ENCODE measurements at places on chromosomes 3 and 15.

GRCh38 chr3:63037116-63037515, 161.9 kb upstream of the CADPS start:
- no peak for DNase-seq

GRCh38 chr3:51549311-51549710, 10.8 kb downstream of the RAD54L2 start:
- DNase-seq: no peak

DNA sequence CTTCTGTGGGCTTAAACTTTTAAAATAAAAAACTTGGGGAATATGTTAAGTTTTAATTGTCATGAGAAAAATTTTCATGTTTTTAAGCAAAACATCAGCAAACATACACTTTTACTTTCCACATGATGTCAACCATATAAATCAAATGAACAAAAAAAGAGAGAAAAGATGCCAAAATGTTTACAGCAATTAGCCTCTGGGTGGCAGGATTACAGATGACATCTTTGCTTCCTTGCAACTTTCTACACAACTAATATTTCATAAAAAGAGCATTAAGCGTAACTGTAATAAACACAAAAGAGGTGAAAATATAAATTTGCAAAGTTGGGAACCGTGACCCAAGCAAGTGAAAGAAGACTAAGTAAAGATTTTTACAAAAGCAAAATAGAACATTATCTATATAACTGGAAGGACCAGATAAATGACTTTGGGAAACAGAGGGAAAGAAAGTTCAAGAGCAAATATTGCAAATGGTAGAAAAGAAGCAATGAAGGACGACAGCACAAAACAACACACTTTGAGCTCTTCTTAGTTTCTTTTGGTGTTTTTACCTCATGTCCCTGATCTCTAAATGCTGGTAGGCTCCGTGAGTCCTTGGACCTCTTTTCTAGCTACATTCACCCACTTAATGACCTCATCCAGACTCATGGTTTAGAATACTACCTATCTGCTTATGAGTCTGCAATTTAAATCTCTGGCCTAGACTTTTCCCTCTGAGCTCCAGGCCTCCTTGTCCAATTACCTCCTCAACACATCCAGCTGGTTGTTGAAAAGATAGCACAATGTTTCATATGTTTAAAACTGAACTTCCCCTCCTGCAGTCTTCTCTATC, 9.4 kb downstream of the TP53BP1 start:
- DNase-seq: no peak

DNA sequence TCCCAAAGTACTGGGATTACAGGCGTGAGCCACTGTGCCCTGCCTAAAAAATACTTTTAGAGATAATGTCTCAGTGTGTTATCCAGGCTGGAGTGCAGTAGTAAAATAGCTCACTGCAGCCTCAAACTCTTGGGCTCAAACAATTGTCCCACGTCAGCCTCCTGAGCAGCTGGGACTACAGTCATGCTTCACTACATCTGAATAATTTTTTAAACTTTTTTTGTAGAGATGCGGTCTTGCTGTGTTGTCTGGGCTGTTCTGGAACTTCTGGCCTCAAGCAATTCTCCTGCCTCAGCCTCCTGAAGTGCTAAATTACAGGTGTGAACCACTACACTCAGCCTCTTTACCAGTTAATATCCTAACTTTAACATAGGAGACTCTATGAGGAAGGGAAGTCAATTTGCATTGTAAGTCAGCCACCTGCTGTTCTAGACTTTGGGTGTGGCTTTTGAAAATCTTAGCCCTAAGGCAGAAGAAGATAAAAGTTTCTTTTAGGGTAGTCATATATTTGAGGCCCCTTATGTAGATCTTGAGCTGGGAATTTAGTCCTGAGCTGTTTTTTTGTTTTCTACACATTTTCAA, 78.2 kb upstream of the RASGRP1 start:
- DNase-seq: no peak

DNA sequence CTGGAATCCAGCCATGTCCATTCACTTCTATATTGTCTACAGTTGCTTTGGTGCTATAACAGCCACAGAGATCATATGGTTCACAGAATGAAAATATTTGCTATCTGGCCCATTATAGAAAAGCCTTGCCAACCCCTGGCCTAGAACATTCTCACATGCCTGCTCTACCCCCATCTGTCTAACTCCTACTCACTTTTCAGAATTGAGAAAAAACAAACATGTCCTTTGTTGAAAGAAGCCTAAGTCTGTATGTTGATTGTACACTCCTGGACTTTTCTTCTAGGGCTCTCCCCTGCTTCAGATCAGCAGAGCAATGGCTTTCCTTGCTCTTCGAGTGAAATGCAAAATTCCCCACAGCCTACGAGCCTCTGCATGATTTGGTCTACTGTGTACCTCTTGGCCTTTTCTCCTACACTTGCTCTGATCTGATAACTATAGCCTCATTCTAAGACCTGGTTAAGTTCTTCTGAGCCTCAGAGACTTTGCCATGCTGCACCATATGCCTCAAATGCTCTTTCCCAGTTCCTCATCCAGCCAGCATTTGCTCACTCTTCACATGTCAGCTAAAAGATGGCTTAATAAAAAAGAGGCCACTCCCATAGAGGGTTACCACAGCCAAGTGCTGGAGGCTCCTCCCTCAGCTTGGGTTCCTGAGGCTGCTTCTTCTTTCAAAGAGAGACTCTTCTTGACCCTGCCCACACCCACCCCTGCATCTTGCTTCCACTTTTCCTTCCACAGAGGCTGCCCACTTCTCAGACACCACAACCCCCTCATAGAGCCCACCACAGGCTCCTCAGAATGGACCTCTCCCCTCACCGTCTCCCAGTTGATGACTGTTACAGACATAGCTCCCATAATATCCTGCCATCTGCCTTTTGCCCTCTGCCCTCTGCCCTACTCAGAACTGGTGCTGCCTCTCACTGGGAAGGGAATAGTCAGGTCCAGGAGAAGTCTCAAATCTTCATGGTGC, 22.9 kb upstream of the DCLK3 start:
- DNase-seq: no peak

GRCh38 chr15:59160880-59161593, 45.6 kb upstream of the LDHAL6B start:
- peak; percentile 70 for DNase-seq

DNA sequence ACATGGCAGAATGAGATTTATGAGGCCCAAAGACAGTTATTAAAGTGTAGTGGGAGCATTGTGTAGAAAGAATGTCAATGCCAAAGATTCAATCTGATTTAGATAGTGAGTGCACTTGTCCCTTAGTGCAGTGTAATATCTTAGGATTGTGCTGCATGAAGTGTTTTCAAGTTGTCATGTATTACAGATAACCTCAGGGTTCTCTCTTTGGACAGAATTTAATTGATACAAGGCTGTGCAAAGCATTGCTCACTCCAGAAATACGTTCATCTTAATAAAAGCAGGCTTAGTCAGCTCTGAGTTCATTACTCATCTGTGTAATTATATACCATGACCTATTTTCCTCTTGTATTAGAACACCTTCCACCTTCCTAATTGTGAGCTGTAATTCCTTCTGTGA, 16.0 kb upstream of the GPR171 start:
- no peak for DNase-seq

- DNase-seq: no peak
Observed at GRCh38 chr3:96576935-96577334, 237.5 kb upstream of the EPHA6 start.

- no peak for DNase-seq
Observed at GRCh38 chr15:62994439-62994838, 48.1 kb upstream of the TPM1 start.

DNA sequence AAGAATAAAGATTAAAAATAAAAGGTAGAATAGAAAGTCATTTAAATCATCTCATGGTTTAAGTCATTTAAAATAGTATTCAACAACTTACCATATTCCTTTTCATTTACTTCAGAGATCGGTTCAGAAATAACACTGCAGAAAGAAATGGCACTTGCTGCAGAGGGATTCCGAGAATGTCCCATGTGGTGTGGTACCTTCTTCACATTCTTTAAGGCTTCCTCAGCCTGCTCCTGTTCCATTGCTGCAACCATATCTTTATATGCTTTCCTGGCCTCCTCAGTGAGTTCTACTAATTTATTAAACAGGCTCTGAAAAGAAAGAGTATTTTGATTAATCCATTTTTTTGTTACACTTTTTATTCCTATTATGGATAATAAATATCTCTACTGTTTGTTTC, 32.6 kb upstream of the SHC4 start:
- DNase-seq: no peak

DNA sequence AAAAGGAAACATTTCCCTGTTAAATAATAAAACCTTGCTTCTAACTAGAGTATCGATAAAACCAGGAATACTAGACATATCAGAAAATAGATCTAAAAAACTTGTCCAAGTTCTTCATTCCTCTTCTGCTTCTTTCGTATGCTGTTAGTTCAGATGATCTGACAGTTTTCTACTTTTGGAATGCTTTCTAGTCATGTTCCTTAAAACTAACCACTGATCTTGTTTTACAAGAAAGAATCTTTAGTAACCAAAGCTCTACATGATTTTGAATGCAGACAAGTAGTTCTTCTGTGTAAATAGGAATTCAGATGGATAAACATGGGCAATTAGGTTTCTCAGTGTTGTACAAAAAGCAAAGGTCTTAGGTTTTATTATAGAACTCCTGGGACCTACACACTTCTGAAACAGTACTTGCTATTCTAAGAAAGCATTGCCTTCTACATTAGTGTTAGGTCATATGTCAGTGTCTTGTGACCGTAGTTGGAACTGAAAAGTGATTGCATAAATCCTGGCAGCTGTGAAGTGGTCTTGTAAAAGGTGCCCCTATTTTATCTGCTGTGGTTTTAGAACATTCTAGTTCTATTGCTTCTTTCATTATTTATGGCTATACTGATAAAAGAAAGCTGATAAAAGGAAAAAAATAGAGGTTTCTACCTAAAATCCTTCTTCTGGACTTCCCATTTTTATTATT, 40.7 kb downstream of the SNRK start:
- no peak for DNase-seq

DNA sequence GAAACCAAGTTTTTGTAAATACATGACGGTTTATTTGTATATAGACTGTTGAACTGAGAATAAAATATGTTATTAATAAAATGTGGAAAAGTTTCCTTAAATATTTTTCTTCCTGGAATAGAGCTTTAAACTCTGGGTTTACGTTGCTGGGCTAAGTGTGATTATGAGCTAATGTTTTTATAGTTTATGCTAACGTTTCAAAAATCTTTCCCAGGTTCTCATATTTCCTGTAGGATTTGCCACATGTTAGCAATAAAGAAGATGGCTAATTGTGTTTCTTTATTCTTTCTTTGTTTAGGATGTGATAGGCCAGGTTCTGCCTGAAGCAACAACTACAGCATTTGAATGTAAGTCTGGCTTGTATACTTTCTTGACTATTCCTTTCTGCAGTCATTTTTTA, 7.2 kb downstream of the MAP2K5 start:
- no peak for DNase-seq

- DNase-seq: no peak
Observed at GRCh38 chr15:95639208-95639607, 691.3 kb upstream of the NR2F2 start.

- no peak for DNase-seq
Observed at GRCh38 chr15:76150513-76150912, 90.7 kb downstream of the TMEM266 start.

GRCh38 chr3:168028086-168028485, 67.6 kb downstream of the GOLIM4 start:
- no peak for DNase-seq

- DNase-seq: no peak
Observed at GRCh38 chr3:117920253-117920898, 1114.3 kb downstream of the IGSF11 start.

DNA sequence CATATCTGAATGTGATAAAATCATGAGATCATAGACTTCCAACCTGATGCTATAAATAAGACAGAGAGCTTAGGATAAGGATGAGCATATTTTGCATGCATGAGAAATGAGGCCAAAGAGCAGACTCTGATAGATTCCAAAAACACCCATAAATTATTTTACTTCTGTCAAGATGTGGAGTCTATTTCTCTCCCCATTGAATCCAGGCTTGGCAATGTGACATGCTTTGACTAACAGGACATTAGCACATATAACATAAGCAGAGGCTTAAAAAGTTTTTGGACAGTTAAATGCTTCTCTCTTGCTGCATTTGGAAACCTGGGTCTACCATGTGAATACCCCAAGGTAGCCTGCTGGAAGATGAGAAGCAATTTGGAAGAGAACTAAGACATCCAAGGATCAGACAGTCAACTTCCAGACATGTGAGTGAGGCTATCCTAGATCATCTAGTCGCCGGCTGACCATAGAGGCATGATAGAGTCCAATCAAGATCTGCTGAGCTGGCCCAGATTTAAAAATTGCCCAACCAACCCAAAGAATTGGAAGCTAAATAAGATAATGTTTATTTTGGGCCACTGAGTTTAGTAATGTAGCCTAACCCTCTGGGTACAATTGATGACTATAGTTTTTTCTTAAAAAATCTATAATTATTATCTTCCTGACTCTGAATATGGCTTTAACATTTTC, 30.3 kb downstream of the MYLK start:
- no peak for DNase-seq

Data from ecto neural progenitor cell (in vitro differentiated cells).